Stimulated activated naive CD8-positive, alpha-beta T cell treated with anti-CD3 and anti-CD28 coated beads, Interleukin-15, Interleukin-2, amounts not matched to agents 100 U/mL and 50 U/mL, for 24 hours (primary cell): ENCODE measurements at places on chromosomes 11 and 22.

GRCh38 chr11:86124251-86125233 lies 55.7 kb upstream of the PICALM start:
- DNase-seq: no peak

DNA sequence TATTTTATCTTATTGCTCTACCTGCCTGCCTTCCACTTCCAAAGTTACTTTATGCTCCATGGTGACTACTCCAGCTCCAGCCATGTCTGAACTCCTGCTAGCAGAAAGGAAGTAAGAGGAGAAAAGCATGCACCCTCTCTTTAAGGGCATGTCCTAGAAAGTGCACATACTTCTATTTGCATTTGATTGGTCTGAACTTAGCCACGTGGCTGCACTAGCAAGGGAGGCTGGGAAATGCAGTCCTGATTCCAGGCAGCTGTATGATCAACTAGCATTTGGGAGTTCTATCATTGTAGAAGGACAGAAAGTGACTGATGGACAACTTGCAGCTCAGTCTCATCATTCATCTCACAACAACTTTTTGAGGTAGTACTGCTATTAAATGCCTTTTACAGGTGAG lies 515.7 kb downstream of the BUD13 start:
- no peak for DNase-seq

DNA sequence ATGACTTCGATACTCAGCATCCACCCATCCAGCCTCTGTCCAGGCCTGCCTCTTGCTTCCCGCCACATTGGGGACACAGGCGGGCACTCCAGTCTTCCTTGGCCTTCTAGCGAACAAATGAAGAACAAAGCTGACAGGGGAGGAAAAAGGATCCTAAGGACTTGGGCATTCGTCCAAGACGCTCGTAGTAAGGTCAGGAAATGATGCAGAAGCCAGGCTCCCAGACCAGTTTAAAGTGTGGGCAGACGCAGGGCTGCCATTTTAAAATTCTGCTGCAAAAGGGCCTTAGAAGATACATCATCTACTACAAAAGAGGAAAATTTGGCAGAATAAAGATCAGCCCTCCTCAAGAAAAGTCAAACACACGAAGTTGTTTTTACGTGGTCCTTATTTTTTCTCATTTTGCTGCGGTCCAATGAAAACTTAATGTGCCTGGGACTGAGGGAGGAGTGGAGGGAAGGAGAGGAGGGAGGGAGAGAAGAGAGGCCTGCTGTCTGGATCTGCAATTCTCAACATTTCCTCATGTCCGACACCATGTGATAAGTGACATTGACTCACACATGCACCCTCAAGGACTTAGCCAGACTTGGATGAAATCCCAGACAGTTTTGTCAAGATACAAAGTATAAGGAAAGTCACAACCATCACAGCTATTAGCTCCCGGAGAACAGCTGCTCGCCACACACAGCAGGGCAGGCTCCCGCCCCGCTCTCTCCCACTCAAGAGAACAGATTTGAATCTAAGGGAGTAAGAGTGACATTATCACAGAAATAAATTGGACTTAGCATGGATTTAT lies 5.7 kb downstream of the DNAL4 start:
- no peak for DNase-seq

GRCh38 chr11:63985812-63986155 lies 454 bp upstream of the OTUB1 start:
- DNase-seq: peak; percentile 80

- DNase-seq: no peak
These were observed 3.3 kb downstream of the IL17REL start for GRCh38 chr22:50009251-50009650.

- no peak for DNase-seq
These were observed 278.4 kb downstream of the KIRREL3 start for GRCh38 chr11:126722006-126722736.

GRCh38 chr22:37552524-37553163 lies 7.6 kb upstream of the CDC42EP1 start:
- no peak for DNase-seq

DNA sequence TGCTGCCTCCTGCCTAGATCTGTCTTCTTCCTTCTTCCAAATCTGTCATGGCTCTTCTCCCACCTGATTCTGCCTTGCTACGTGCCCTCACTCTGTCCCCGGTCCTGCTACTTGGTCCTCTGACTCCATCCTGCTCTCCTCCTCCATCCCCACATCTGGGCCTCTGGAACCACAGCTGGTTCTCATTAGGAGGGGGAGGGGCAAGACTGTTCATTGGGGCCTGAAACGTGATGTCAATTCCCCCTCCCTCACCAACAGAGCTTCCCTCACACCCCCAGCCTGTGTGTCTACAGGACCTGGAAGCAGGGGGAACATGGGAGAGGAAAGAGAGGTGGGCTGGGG lies 9.1 kb downstream of the DCHS1 start:
- DNase-seq: no peak

DNA sequence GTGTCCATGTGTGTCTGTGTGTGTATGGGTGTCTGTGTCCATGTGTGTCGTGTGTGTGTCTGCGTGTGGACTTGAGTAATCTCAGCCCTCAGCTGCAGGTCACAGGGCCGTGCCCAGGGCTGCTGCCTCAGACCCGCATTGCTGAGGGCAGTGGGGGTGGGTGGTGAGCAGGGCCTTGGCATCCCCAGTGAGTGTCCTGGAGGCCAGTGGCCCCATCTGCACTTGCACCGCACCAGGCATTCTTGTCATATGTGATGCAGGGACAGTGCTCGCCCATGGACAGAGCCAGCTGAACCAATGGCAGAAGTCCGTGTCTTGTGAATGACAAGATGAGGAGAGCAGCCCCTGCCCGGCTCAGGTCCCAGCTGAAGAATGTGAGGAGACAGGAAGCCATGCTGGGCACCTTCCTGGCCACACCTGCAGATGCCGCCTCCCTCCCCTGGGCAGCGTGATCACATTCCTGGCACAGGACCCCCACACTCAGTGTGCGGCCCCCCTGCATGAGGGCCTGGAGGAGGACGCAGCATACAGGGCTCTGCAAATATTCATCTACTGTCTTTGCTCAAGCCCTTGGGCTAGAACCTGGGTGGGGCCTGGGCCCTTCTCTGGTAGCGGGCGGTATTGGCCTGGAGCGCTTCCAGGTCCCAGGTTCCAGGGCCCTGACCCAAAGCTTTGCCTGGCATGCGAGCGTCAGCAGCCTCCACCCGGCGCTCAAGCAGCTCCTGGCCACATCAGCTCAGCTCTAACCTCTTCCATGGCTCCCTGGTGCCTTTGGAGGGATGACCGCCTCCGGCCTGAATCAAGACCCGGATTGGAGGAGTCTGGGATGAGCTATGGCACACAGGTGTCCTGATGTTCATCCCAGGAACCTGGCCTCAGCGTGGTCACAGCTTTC lies 3.9 kb downstream of the ALDH3B2 start:
- DNase-seq: no peak

- DNase-seq: no peak
These were observed 123.4 kb downstream of the CSNK2A3 start for GRCh38 chr11:11229647-11230046.

DNA sequence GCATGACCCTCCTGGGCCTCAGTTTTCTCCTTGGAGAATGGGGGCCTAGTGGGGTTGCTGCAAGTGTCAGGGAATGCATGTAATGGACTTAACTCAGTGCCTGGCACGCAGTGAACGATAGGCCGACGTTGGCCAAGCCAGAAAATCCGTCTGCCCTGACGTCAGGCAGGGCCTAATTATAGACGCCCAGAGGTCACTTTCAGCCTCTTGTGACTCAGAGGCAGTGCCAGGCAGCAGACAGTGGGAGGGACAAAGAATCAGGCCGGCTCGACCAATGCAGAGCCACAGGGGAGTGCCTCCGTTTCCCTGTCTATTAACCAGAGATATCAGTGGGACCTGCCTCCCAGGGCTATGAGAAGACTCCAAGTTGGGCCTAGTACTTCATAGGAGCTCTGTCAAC lies 115.0 kb downstream of the MN1 start:
- DNase-seq: no peak

- DNase-seq: no peak
These were observed 484.5 kb downstream of the MN1 start for GRCh38 chr22:27317096-27317495.

GRCh38 chr11:43282607-43283440 lies 29.0 kb upstream of the API5 start:
- peak; percentile 55 for DNase-seq

GRCh38 chr22:40694411-40694810 lies 15.1 kb downstream of the MCHR1 start:
- no peak for DNase-seq

- no peak for DNase-seq
These were observed 77.0 kb downstream of the ME3 start for GRCh38 chr11:86595451-86595850.

GRCh38 chr22:44479662-44480061 lies 18.4 kb downstream of the RTL6 start:
- DNase-seq: no peak

DNA sequence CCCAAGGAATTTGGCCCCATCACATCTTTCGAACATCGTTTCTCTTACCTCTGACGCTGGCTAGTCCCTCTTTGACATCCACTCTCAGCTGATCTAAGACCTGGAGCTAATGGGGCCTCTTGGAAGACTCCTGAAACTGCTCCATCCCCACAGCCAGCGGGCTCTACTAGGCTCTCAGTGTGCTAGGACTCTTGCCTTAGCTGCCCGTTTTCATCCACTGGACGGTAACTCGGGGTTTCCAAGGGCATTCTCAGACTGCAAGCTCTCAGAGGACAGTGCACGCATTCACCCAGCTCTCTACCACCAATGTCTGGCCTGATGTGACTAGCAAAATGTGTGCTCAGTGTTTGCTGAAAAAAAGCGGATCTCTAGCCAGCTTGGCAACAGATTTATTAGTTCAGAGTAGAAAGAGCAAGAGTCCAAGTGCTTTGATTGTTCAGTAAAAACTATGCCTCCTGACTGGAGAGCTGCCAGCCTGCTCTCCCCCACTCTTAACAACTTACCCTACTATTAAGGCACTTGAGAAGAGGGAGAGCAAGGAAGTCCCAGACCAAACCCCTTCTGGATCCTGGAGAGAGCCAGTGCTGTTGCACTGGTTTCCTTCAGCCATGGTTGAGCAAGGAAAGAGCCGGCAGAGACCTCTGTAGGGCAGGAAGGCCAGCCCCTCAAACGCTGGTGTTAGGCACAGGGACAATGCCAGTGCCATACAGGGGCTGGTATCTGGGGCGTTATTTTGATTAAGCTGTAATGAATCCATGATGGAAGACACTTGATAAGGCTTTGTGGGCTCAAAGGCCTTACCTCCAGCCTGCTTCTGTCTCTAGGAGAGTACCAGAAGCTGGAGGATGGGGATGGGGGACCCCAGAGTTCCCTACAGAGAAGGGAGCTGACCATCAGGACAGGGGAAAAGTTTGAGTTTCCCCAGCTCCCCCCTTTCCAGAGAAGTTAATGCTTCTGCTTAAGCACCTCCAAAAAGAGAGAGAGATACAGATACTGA lies 9.2 kb downstream of the RELA start:
- DNase-seq: no peak

- DNase-seq: no peak
These were observed 10.3 kb downstream of the PRCP start for GRCh38 chr11:82890002-82890341.

DNA sequence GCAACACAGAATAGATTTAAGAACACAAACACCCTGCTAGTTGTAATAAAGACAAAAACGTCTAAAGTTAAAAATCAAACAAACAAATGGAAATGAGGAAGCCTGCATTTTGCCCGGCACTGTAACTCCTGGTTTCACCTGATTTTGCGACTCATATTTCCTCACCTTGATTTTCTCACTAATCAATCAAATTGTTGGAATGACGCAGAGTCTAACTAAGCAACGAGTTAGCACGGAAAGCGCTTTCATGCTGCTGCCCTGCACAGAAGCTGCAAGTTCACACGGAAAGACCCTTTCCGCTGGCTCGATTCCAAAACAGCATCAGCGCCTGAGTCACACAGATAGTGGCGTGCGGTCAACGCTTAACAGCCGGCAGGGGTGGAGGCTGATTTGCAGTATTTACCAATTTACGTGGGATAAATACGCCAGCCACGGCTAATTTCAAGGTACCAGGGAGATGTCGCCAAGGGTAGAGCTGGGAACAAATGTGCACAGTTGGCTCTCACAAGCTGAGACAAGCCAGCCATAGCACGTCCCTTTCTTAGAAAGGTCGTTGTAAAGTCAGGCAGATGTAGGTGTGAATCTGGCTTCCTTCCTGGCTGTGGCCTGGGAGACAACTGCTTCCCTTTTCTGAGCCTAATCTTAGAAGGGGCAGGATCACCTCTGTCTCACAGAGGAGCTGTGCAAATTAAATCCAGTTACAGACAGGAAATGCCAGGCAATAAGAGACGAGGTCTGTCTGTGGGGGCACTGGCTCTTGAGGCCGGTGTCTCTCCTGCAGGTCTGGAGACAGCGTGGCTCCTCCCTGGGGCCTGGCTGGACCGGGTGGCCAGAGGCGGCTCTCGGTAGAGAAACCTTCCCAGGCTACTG lies 76.9 kb upstream of the TTLL12 start:
- DNase-seq: peak; percentile 85

DNA sequence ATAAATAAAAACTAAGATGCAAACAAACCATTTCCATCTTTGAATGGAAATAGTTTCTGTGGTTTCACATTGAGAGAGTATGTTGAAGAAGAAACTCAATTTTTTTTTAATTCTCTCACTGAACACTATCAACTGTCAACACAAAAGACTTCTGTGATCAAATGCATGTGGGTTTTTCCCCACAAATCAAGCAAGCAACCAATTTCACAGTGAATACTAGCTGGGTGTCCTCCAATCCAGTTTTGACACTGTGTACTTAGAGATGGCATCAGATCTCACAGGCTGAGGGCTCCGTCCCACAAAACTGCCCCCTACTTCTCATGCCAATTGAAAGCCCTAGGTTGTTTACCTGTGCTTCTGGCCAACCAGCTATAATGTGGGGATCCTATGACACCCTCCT lies 34.5 kb downstream of the CTSC start:
- no peak for DNase-seq

DNA sequence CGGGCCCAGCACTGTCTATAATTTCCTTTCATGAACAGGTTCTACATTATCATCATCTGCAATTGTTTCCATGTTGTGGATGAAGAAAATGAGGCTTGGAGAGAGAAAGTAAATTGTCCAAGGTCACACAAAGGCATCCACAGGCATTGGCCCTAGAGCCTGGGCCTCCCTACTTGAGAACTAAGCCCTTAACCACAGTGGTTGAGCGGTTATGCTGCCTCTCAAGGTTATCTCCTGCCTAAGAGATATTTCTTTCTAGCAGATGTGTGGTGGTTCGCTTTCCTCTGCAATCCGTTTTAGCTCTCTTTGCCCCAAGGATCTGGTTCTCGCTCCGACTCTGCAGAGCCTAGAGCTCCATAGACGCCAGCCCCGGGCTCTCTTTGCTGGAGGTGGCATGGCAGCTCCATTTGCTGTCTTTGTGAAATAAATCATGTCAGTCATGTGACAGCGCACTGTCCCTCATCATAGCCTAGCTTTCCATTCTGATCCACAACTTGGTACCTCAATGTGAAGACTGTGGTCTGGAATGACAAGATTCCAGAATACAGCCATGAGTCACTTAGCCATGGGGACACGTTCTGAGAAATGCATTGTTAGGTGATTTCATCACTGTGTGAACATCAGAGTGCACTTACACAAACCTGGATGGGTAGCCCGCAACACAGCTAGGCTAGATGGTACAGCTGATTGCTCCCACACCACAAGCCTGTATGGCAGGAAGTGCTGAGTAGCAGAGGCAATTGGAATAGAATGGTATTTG lies 27.2 kb downstream of the RPS6KA4 start:
- DNase-seq: no peak

GRCh38 chr11:78187366-78188285 lies 800 bp downstream of the KCTD21 start:
- peak; percentile 78 for DNase-seq
